Panc1 (cell line): ENCODE measurements at places on chromosomes 5 and 9. TPM values are rescaled to one million over a fixed set of nuclear protein-coding genes. Genes with fewer than 3 reads are reported as not detected.
A peak's percentile ranks its signal among the peaks of the same experiment; 100 is the strongest.

CDH9 gene
- total RNA-seq: 0.10 TPM

SH3TC2 gene
- total RNA-seq: 0.33 TPM

IFNB1 gene
- not detected for total RNA-seq

ZNG1A gene
- 16.6 TPM for total RNA-seq

- no peak for DNase-seq
- no peaks in the 10 kb centered on the region for H3K36me3 ChIP-seq
- no peaks in the 10 kb centered on the region; the same call in 1 of the 2 replicates for H3K4me1 ChIP-seq
- H3K4me3 ChIP-seq: no peak overlapping the region
- no peak overlapping the region for H3K27ac ChIP-seq
Measured at GRCh38 chr5:180438785-180439780, 55.1 kb upstream of the CNOT6 start.

DNA sequence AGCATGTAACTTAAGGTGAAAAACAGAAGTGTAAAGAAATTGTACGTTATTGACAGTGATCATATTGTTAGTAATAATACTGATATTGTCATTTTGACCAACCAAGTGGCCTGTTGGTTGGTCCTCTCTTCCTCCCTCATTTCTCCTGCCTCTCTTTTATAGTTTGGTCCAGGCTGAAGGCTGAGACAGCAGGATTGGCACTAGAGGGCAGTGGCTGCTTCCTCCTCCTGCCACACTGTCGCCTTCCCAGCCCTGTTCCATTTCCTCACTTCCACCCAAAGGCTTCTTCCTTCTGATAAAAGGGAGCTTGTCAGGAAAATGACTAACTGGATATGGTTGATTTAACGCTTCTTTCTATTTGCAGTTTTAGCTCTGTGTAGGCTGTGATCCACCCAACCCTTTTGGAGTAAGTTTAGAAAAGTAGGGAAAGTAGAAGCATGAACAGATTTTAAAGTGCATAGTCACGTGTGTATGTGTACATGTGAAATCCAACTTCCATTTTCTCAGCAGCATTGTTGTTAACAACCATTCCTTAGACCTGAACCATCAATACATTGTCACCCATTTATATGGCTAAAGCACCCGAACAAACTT, 35.6 kb downstream of the PTCD2 start:
- no peaks in the 10 kb centered on the region for H3K27me3 ChIP-seq
- no peaks in the 10 kb centered on the region; the same call in 1 of the 2 replicates for H3K36me3 ChIP-seq
- DNase-seq: no peak
- no peak overlapping the region for H3K4me3 ChIP-seq
- H3K4me1 ChIP-seq: no peaks in the 10 kb centered on the region

DNA sequence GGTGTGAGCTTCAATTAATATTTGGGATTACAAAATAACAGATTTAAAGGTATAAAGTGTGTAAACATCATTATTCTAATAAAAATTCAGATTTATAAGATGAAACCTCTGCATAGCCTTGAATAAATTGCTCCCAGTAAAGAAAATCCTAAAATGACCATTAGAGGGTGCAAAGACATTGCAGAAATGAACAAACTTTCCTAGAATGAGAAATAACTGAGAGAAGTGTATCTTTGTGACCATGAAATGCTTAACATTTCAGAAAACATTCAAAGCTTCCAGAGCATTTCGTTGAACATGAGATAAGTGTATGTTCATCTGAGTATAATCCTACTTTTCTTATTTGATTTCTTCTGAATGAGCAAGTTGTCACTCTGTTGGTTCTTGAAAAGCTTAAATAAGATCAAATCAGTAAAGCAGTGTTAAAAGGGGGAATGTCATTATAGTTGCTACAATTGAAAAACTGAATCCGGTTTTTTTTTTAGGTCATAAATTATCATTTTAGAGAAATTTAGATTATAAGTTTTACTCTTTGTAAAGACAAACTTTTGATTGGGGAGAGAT, 24.7 kb upstream of the NUDT12 start:
- DNase-seq: no peak
- no peak overlapping the region for H3K27ac ChIP-seq
- no peaks in the 10 kb centered on the region; the same call in 1 of the 2 replicates for H3K27me3 ChIP-seq
- no peak overlapping the region for H3K4me3 ChIP-seq
- H3K36me3 ChIP-seq: no peaks in the 10 kb centered on the region

DNA sequence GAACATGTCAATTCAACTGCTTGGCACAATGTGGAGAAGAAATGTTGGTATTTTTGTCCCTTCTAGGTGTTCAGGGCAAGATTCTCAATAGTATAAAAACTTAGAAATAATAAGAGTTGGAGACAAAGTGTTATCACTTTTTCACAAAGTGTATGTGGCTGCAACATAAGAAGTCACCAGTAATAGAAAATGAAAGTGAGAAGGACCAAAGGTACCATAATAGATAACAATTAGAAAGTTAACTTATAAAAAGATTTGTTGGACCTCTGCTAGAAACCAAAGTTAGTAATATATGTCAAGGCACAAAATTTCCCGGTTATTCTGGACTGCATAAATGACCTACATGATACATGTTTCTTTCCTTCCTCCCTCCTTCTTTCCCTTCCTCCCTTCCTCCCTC, 1535.3 kb downstream of the EFNA5 start:
- no peaks in the 10 kb centered on the region for H3K36me3 ChIP-seq
- no peak for DNase-seq
- H3K4me1 ChIP-seq: no peaks in the 10 kb centered on the region
- H3K27me3 ChIP-seq: no peaks in the 10 kb centered on the region
- no peak overlapping the region for H3K4me3 ChIP-seq

- no peak for DNase-seq
- H3K4me3 ChIP-seq: no peak overlapping the region
- no peaks in the 10 kb centered on the region for H3K4me1 ChIP-seq
- H3K27ac ChIP-seq: no peak overlapping the region
- H3K36me3 ChIP-seq: no peaks in the 10 kb centered on the region
- no peaks in the 10 kb centered on the region for H3K27me3 ChIP-seq
Measured at GRCh38 chr5:142446960-142447279, 122.1 kb upstream of the SPRY4 start.

- H3K27ac ChIP-seq: no peak overlapping the region; the same call in 1 of the 2 replicates
- no peak for DNase-seq
- H3K36me3 ChIP-seq: no peaks in the 10 kb centered on the region
- no peak overlapping the region for H3K4me3 ChIP-seq
Measured at GRCh38 chr5:132455614-132456115, 34.9 kb downstream of the IRF1 start.

DNA sequence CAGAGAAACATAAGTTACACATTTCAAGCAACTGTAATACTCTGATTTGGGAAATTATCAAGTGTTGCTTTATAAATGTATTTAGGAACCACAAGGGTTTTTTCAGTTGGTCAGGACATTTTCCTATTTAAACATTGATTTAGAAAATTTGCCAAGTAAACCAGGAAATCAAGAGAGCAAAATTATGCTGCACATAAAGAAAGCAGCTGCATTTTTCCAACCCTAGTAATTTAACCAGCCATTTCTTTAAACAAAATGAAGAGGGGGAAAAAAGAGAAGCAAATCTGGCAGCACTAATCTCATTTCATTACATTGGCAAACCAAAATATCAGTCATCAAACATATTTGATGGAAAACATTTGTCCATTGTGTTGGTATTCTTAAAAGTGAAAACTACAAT, 271.4 kb downstream of the TLE1 start:
- H3K36me3 ChIP-seq: no peaks in the 10 kb centered on the region
- no peak overlapping the region for H3K27ac ChIP-seq
- no peaks in the 10 kb centered on the region for H3K27me3 ChIP-seq
- no peak overlapping the region for H3K4me3 ChIP-seq
- DNase-seq: no peak

GRCh38 chr5:124887223-124887622, 140.8 kb upstream of the ZNF608 start:
- no peak for DNase-seq
- H3K27ac ChIP-seq: peak overlapping the region; percentile 65; the same call in 1 of the 2 replicates
- no peak overlapping the region for H3K4me3 ChIP-seq

GRCh38 chr9:347667-348292, 133.1 kb downstream of the DOCK8 start:
- no peaks in the 10 kb centered on the region for H3K36me3 ChIP-seq
- H3K27me3 ChIP-seq: no peaks in the 10 kb centered on the region
- no peak overlapping the region for H3K4me3 ChIP-seq

DNA sequence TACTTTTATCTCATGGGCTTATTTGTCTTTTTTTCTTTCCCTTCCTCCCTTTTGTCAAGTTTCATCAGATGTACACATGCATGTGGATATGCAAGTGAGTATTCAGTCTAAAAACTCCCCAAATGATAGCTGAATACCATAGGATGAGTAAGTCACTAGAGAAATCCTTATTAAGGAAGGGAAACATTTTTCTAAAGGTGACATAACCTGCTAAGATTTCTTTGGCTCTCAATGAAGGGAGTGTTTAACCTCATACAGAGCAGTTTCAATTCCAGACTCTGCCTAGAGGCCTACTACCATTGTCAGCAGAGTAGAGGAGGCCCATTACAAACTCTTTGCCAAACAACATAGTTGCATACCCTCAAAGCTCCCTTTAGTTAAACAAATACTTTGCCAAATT, 192.4 kb downstream of the ARHGEF28 start:
- no peak overlapping the region for H3K27ac ChIP-seq
- no peak for DNase-seq
- H3K4me3 ChIP-seq: no peak overlapping the region
- no peaks in the 10 kb centered on the region for H3K36me3 ChIP-seq

- H3K27me3 ChIP-seq: no peaks in the 10 kb centered on the region
- H3K27ac ChIP-seq: no peak overlapping the region
- peaks cover 17% of the 10 kb centered on the region for H3K4me1 ChIP-seq
Measured at GRCh38 chr9:131500377-131500776, 2.3 kb upstream of the POMT1 start.

- H3K36me3 ChIP-seq: no peaks in the 10 kb centered on the region
- no peaks in the 10 kb centered on the region; the same call in 1 of the 2 replicates for H3K27me3 ChIP-seq
- no peaks in the 10 kb centered on the region for H3K4me1 ChIP-seq
- no peak for DNase-seq
- no peak overlapping the region for H3K27ac ChIP-seq
- H3K4me3 ChIP-seq: no peak overlapping the region
Measured at GRCh38 chr5:11898-12297, 80.1 kb upstream of the PLEKHG4B start.

GRCh38 chr5:81435023-81435422, 41.1 kb upstream of the ACOT12 start:
- no peaks in the 10 kb centered on the region for H3K27me3 ChIP-seq
- H3K4me3 ChIP-seq: no peak overlapping the region

- H3K36me3 ChIP-seq: no peaks in the 10 kb centered on the region
- no peaks in the 10 kb centered on the region; the same call in 1 of the 2 replicates for H3K27me3 ChIP-seq
- H3K27ac ChIP-seq: no peak overlapping the region
- H3K4me1 ChIP-seq: no peaks in the 10 kb centered on the region
- no peak overlapping the region for H3K4me3 ChIP-seq
Measured at GRCh38 chr5:179417696-179418095, 72.4 kb upstream of the ADAMTS2 start.

DNA sequence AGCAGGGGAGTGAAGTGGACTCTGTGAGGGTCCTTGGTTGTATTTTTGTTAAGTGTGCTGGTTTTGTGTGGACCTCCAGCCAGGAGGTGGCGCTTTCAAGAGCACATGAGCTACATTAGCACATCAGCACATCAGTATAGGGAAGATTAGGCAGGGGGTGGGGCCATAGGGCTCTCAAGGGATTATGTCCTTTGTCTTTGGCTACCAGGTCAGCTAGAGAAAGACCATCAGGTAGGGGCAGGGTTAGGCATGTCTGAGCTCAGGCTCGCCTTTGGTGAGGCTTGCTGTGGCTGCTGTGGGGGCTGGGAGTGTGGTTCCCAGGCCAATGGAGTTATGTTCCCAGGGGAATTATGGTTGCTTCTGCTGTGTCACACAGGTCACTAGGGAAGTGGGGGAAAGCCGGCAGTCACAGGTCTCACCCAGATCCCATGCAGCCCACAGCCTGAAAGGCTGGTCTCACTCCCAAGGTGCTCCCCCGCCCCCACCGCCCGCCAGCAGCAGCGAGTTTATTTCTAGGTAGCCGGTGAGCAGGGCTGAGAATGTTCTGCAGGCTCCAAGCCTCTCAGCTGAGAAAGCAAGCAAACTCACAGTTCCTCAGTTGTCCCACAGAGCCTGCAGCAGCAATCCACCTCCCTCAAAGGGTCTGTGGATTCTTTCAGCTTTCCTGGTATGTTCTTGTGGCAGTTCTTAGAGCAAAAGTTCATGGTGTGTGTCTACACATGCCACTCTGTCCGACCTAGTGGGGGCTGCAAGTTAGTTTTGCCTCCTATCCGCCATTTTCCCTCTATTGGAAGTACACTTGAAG, 13.7 kb downstream of the OR1J1 start:
- H3K4me3 ChIP-seq: peak overlapping the region; percentile 40
- no peaks in the 10 kb centered on the region; the same call in 1 of the 2 replicates for H3K27me3 ChIP-seq
- DNase-seq: no peak
- H3K27ac ChIP-seq: no peak overlapping the region; the same call in 1 of the 2 replicates
- H3K36me3 ChIP-seq: no peaks in the 10 kb centered on the region

DNA sequence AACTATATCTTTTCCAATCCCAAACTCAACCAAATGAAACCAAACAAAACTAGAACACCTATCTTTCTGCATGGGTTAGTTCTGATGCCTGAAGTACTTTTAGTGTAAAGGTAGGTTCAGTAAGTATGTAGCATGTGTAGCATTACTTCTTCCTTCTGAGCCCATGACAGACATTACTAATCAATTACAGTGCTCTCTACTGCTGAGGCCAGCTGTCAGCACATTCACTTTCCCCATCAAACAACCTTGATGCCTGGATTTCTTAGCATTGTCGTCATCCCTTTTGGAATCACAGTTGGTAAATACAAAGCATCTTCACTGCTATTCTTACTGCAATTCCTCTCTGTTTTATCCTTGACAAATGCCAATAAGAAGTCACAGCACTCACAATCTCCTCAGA, 103.2 kb downstream of the PTTG1 start:
- H3K36me3 ChIP-seq: no peaks in the 10 kb centered on the region
- no peaks in the 10 kb centered on the region for H3K4me1 ChIP-seq
- H3K4me3 ChIP-seq: no peak overlapping the region
- H3K27ac ChIP-seq: no peak overlapping the region
- no peaks in the 10 kb centered on the region for H3K27me3 ChIP-seq
- DNase-seq: no peak

DNA sequence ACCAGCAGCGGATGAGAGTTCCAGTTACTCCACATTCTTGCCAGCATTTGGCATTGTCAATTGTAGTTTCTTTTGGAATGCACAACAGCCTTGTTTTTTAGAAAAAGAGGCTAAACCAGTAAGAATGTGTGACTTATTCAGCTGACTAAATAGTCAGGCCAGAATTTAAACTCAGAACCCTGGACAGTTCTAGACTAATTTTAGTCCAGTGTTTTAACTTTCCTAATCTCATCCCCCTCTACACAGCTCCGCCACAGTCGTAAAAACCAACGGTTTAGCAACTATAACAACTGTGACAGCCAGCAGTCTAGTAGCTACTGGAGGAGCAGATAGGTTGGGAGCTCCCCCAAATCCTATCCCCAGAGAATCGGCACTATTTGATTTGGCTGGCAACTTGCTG, 103.7 kb downstream of the FOXD1 start:
- DNase-seq: no peak
- no peaks in the 10 kb centered on the region for H3K4me1 ChIP-seq
- H3K4me3 ChIP-seq: no peak overlapping the region
- H3K27me3 ChIP-seq: no peaks in the 10 kb centered on the region

GRCh38 chr9:21605489-21605931, 123.4 kb upstream of the IFNE start:
- no peaks in the 10 kb centered on the region for H3K36me3 ChIP-seq
- peak overlapping the region; percentile 7; the same call in 1 of the 2 replicates for H3K27ac ChIP-seq
- DNase-seq: no peak
- H3K27me3 ChIP-seq: no peaks in the 10 kb centered on the region

GRCh38 chr5:82276800-82277612, 1.1 kb downstream of the RPS23 start:
- peak overlapping the region; percentile 93 for H3K4me3 ChIP-seq
- DNase-seq: no peak
- peaks cover 19% of the 10 kb centered on the region for H3K4me1 ChIP-seq
- H3K27me3 ChIP-seq: no peaks in the 10 kb centered on the region
- peaks cover 28% of the 10 kb centered on the region for H3K36me3 ChIP-seq
- H3K27ac ChIP-seq: peak overlapping the region; percentile 99
